ENCODE measurements at places on chromosomes 6 and 20. TPM values are rescaled to one million over a fixed set of nuclear protein-coding genes. Genes with fewer than 3 reads are reported as not detected.

- DNase-seq, result no peak
Measured at GRCh38 chr6:125802383-125802782, 11.6 kb downstream of the NCOA7 start.

- no peak for DNase-seq
Measured at GRCh38 chr6:27141529-27142015, 105.9 kb upstream of the PRSS16 start.

Gene RAD21L1
- total RNA-seq, result not detected

Gene TREM1
- not detected for total RNA-seq

Gene EDN3
- 0.35 TPM for total RNA-seq

All from activated CD4-positive, alpha-beta memory T cell treated with anti-CD3 and anti-CD28 coated beads, Interleukin-2, amount 10 ng/mL, durations not matched to agents 7 days and 5 days (primary cell).